ENCODE measurements at places on chromosomes 1 and 21. TPM values are rescaled to one million over a fixed set of nuclear protein-coding genes. Genes with fewer than 3 reads are reported as not detected.

DNA sequence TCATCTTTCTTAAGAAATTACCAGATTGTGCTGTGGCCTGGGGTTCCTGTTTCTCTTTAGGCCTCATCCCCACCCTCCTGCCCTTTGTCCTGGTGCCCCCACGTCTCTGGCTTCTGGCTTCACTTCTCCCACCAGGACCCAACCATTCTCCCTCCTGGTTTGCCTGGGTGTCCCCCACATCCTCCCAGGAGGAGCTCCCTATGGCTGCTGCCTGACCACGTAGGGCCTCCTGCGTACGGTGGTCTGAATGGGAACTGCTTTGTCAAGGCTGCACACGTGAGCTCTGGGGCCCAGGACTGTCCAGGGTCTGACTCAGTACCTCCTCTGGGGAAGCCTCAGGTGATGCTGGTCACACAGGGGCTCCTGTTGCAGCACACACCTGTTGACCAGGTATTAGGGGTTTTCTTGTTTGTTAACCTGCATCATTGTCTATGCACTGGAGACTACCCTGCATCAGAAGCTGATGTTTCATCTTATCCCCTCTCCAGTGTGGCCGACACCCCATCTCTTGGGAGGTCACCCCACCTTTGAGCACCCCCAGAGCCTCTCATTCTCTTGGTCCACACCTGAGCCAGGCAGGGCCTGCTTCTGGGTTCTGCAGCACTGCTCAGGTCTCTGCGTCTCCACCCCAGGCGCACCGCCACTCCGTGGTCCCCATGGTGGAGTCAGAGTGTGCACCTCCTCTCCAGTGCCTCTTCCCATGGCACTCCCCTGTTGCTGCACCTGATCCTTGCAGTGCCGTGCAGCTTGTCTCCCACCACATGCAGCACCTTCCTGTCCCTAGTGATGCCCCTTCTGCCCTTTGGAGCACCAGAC lies 65.8 kb downstream of the S100B start:
- DNase-seq = no peak

DNA sequence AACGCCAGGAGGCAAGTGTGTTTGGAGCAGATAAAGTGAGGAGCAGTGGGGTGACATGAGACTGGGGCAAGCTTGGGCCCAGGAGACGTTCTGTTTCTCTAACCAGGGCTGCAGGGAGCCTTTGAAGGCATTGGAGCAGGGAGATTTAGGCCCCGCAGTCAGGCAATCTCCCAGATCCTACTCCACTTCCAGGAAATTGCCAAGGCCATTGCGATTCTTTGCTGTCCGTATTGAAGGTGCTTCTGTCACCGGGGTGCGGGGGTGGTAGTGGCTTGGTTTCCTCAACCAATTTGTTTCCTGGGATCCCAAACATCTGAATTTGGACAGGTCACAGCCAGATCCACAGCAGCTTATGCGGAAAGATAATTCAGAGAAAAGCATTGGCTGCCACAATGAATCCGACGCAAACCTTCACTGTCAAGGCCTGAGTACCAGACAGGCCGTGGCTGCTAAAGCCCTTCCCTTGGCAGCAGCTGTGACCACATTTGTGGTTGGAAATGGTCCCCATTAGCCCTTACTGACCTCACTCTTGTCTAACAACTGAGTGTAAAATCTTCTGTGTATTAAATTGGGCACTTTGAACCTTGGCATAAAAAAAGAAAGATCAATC lies 385.6 kb downstream of the PTPRU start:
- no peak for DNase-seq

DNA sequence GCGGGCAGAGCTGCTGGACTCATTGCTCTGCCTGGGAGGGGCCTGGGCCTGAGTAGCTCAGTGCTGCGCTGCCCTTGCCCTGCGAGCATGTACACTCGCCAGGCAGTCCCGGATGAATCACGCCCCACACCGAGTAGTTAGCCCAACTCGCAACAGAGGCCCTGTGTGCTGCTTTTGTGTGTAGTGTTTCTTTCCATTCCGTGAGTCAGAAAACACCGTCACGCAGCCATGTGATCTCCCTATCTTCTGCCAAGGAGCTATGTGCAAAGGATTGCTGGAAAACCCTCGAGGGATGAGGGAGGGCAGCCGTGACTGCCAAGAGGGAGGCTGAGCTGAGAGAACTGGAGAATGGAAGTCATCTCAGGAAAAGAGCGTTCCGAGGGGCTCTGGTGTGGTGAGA lies 37.3 kb downstream of the NENF start:
- peak; percentile 92 for DNase-seq

DNA sequence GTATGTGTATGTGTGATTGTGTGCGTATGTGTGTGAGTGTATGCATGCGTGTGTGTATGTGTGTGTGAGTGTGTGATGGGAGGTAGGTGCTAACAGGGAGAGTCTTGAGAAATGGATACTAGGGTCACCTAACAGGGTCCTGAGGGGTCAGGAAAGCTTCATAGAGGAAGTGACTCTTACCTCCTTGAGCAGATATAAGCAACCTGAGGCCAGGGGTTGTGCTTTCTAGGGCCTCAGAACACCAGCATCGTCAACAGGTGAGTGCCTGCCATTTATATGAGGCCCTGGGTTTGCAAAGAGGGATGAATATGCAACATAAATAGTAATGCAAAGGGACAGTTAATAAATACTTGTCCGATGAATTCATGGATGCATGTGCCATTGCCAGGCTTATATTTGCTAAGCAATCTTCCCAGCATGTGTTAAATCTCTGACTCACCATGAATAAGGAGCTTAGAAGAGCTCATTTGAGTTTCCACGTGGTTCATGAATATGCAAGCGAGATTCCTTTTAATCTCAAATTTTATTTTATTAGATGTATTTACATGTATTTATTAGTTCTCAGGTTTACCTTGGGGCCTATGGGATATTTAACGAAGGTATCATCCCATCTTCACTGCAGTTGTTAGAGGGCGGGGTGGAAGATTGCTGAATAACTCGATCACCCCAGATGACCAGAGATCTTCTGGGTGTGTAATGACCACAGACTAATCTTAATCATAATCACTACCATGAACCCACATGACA lies 438.3 kb downstream of the CAMTA1 start:
- no peak for DNase-seq

The PADI1 gene
- total RNA-seq = not detected

The MCOLN2 gene
- total RNA-seq = 1.1 TPM

- no peak for DNase-seq
Observed at GRCh38 chr21:37862536-37862935, 53.7 kb downstream of the KCNJ6 start.

The SPRR2B gene
- not detected for total RNA-seq

DNA sequence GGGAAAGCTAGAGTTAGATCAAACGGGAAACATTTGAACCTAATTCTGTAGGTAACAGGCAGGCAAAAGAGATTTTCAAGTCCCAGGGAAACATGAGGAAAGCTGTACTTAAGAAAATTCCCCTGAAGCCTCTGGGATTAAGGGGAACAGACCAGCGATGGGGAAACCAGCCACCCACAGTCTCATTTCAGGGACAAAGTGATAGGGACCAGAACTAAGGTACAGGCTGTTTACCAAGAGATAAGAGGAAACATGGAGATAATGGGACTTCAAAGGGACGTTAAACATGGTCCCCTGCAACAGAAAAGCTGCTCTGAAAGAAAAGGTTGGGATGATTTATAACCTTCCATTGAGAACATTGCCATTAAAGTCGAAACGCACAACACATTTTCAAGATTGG lies 84.4 kb downstream of the NTPCR start:
- DNase-seq = no peak

DNA sequence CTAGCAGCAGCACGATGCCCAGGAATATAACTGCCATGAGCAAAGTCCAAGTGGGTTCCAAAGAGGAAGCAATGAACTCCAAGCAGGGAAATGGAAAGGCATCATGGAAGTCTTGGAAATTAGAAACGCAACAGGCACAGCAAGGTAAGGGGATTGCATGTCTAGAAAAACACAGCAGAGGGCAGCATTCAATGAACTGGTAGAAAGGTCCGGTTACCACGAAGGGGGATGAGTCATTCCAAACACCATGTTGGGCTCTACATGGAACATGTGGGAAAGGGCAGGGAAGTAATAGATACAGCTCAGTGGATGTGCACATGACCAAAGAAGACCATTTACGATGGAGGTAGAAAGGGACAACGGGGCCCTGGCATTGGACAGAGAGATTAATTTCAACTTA lies 36.4 kb downstream of the RXRG start:
- DNase-seq = no peak

GRCh38 chr1:88228114-88228513 lies 456.0 kb upstream of the PKN2 start:
- DNase-seq = no peak

The ZMYND12 gene
- 0.56 TPM for total RNA-seq

The DTL gene
- 0.85 TPM for total RNA-seq

The HSPA6 gene
- 0.71 TPM for total RNA-seq

- DNase-seq = peak; percentile 48
Observed at GRCh38 chr1:23742670-23743286, 493 bp upstream of the ELOA start.

- no peak for DNase-seq
Observed at GRCh38 chr1:15219280-15220023, 27.6 kb upstream of the FHAD1 start.

The IL12RB2 gene
- 0.23 TPM for total RNA-seq

DNA sequence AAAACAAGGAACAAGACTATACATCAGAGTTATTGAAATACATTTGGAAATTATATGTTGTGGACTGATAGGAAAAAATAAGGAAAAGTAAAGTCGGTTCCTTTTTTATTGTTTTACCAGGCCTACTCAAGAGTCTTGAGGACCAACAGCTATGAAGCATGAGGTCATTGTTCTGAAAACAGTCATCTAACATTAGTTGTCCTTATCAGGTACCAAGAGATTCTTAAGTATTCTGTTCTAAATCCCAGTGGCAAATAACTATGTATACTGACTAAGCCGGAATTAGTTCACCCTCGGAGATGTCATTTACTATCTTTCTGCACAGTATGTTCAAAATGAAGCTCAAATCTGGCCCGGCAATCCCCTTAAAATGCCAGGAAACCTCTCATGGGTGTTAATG lies 585 bp downstream of the ADGRL4 start:
- no peak for DNase-seq

All from right cardiac atrium (tissue), 5 donors.